Fibroblast of skin of left quadriceps (primary cell): ENCODE measurements at places on chromosomes 16 and 17.

DNA sequence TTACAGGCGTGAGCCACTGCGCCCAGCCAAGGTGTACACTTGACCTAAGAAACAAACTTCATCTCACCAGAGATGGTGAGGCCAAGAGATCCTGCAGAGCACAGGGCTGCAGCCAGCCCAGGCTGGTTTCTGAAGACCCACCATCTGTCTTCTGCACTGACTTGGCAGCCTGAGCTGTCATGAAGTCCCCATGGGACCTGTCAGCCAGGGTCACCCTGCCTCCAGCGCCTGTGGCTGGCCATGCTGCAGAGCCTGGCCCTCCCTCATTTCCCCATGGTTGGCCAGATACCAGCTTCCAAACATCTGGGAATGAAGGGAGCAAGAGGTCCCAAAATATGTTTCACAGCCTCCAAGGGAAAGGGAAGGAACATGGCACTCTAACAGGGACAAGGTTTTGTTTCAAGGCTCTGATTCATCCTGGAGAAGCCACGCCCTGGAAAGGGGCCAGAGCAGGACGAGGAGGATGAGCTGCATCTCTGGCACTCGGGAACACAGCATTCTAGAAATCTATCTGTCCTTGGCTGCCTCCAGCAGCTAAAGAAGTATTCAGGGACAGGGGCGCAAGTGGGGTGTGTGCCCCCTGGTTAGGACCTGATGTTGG lies 45.3 kb downstream of the DDX19A start:
- DNase-seq: peak; percentile 25

GRCh38 chr16:51544851-51545467 lies 393.9 kb upstream of the SALL1 start:
- no peak for DNase-seq

DNA sequence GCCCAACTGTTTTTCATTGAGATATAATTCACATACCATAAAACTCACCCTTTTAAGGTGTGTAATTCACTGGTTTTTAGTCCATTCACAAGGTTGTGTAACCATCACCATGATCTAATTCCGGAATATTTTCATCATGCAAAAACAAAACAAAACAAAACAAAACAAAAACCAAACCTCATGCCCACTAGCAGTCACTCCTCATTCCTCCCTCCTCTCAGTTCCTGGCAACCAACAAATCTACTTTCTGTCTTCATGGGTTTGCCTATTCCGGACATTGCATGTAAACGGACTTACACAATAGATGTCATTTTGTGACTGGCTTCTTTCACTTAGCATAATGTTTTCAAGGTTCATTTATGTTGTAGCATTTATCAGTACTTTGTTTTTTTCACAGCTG lies 4.5 kb upstream of the NOD2 start:
- DNase-seq: no peak

- DNase-seq: no peak
Observed at GRCh38 chr17:10744501-10745000, 14.7 kb upstream of the TMEM220 start.

- DNase-seq: no peak
Observed at GRCh38 chr17:39702901-39703893, 3.3 kb downstream of the ERBB2 start.

GRCh38 chr17:27974531-27975145 lies 67.8 kb upstream of the NLK start:
- no peak for DNase-seq

- no peak for DNase-seq
Observed at GRCh38 chr17:74268558-74268957, 5.5 kb upstream of the DNAI2 start.

DNA sequence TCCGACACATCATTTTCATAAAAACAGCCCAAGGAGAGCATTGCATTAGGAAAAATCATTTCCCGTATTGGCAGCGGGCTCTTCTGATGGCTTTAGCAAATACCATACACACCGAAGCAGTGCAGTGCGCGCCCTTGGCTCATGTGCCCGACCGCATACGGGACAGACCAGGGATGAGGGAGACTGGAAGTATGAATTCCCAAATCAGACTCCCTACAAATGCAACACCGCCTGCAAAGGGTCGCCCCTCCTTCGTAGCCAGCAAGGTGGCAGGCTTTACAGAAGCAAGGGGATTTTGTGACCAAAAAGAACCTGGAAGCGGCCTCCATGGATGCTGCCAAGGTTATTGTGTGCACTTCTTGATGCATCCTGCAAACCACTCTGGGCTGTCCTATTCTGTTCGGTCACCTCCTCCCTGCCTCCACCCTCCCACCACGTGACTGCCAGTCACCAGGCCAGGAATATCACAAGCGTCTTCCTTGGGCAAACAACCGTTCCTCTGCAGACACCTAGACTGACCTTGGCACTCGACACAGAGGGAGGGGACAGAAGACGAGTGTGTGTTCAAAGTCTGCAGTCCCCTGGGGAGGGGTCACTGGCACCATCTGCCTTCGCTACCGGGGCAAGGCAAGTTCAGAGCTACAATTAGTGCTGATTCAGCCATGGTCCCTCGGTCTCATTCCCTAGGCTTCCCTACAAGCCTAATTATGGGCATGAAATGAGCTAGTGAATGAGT lies 460.4 kb downstream of the SLC39A11 start:
- DNase-seq: no peak

DNA sequence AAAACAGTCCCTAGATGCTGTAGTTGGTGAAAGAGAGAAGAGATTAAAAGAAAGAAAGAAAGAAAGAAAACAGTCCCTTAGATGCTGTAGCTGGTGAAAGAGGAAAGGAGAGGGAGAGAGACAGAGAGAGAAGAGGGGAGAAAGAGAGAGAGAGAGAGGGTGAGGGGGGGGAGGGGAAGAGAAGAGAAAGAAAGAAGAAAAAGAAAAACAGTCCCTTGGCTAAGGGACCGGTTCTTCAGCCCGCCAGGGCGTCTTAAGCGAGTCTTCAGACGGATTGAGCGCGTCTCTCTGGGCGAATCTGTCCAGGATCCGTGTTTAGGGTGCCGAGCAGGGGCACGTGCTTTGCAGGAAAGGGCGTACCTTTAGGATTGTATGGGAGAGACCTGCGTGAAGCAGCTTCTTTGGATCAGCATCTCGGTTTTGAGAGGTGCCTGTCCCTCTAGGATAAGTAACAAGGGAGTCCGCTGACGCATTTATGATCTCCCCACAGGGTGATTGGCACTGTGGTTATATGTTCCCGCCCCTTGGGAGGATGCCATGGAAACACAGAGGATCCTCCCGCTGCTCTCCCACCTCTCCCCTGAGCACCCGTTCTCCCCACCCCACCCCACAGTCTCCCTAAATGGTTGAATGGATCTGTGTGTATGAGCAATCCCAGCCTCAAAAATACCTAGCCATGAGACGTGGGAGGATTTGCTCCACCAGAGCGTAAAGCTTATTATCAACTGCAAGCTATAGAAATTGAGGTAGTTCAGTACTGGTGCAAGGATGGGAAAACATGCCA lies 16.7 kb downstream of the GNGT2 start:
- DNase-seq: peak; percentile 32
